Lower lobe of right lung (tissue), 2 donors: ENCODE measurements at places on chromosomes 5 and 9. TPM values are rescaled to one million over a fixed set of nuclear protein-coding genes. Genes with fewer than 3 reads are reported as not detected.

GRCh38 chr5:9538504-9538903 lies 7.4 kb downstream of the SEMA5A start:
- H3K4me1 ChIP-seq = no peaks in the 10 kb centered on the region
- DNase-seq = no peak
- no peak overlapping the region for H3K27ac ChIP-seq

The AQP7 gene
- total RNA-seq = 3.7 TPM

The SLC36A3 gene
- total RNA-seq = not detected

The CTSV gene
- 0.32 TPM for total RNA-seq

DNA sequence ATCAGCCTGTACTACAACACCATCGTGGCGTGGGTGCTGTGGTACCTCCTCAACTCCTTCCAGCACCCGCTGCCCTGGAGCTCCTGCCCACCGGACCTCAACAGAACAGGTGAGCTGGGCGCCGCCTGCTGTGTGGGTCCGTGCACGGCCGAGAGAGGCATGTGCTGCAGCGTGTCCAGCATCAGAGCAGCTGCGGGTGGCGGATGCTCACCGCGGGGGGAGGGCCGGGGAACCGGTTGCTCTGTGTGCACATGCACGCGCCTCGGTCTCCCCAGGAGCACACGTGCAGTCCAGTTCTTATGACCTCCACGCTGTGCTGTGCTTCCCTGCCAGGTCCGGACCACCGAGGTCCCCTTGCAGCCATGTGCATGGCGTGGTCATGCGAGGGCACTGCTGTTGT lies 7.6 kb downstream of the SLC6A18 start:
- peaks cover 19% of the 10 kb centered on the region for H3K27me3 ChIP-seq
- H3K27ac ChIP-seq = no peak overlapping the region
- no peaks in the 10 kb centered on the region for H3K36me3 ChIP-seq
- no peaks in the 10 kb centered on the region for H3K4me1 ChIP-seq

DNA sequence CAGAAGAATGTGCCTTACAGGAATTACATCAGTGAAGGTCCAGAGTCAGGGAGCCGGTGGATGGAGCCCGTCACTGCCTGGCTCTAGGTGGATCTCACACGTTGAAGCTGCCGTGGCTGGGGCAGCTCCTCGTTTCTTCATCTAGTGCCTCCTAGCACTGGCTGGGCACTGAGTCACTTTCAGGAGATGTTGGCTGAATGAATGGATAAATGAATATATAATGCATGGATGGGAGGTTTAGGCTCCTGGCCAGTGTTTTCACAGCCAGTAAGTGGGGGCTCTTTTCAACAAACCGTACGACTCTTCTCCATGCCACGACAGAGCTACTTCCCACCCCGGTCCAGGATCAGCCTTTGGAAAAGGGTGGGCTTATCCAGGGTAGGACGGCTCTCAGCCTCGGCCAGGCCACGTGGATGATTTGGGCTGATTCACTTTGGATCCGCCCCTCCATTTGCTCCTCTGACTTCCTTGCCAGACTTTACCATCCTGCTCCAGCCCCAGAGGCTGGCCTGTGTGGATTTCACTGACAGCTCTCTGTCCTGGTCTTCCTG lies 1.3 kb upstream of the SH3PXD2B start:
- no peak overlapping the region for H3K27ac ChIP-seq
- no peaks in the 10 kb centered on the region for H3K27me3 ChIP-seq
- no peaks in the 10 kb centered on the region for H3K36me3 ChIP-seq
- peak overlapping the region; percentile 59 for H3K4me3 ChIP-seq
- no peak for DNase-seq

DNA sequence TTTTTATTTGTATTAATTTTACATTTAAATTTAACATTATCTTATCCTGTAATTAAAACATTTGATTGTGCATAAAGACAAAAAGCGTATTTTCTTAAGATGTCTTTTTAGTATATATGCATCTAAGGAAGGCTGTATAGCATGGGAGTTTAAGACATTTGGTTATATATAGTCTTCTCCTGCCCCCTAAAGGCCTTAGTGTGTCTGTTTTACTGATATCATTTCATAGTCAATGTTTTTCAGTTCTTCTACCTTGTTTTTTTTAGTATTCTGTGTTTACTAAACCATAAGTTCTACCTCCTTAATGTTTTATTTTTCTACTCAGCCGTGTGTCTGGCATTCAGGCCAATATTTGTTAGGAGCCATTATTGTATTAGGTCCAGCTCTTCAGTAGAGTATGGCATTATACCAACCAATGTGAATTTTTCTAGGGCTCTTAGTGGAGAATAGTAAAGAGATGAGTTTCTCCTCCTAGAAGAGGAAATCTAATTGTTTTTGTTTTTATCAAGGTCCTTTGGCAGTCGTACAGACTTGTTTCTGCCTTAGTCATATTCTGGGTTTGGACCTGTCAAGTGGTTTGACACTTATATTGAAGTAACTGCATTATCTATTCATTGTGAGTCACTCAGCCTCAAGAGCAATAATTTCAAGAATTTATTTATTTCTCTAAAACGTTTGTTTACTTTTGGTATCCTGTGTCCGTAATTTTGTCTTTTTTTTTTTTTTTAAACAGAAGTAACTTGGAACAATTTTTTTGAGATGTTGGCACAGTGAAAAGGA lies 74.8 kb downstream of the SLF1 start:
- peaks cover 6% of the 10 kb centered on the region for H3K4me1 ChIP-seq
- H3K36me3 ChIP-seq = peaks cover 19% of the 10 kb centered on the region
- no peak overlapping the region for H3K27ac ChIP-seq

DNA sequence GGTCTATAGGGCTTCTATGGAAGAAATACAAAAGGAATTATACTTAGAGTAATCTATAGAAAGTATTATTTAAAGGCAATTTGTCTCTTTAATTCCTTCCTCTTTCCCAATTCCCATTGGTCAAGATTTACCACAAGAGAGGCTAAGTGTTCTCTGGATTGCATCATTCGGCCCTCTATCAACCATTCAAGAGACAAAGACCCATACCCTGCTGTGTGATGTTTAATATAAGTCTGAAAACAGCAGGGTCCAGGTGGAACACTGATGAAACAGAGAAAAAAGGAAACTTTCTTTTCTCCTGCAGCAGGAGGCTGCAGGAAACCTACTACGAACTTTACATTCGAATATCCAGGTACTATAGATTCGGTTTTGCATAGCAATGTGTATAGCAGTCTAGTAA lies 323.4 kb downstream of the CHSY3 start:
- no peaks in the 10 kb centered on the region for H3K36me3 ChIP-seq
- no peaks in the 10 kb centered on the region for H3K27me3 ChIP-seq

The SLC46A2 gene
- total RNA-seq = 13.7 TPM

The MYMK gene
- not detected for total RNA-seq

The GRIN1 gene
- total RNA-seq = 0.92 TPM

GRCh38 chr9:92887880-92888338 lies 10.1 kb upstream of the ZNF484 start:
- H3K27ac ChIP-seq = no peak overlapping the region
- H3K36me3 ChIP-seq = no peaks in the 10 kb centered on the region

DNA sequence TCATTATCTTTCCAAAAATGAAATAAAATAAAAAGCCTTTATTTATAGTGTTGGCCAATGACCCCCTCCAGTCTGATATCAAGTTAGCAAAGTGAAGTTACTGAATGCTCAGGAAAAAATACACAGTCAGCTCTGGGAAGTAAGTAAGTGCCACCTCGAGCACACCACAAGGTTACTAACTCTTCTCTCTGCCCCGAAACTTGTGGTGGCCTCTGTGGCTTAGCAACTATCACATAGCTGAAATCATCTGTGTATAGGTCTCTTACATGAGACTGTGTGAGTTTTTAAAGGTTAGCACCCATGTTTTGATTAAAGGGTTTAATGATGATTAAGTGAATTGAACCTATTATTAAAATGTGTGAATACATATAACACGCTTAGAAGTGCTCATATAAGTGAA lies 161.4 kb upstream of the KLF4 start:
- H3K27ac ChIP-seq = no peak overlapping the region
- H3K4me3 ChIP-seq = no peak overlapping the region
- no peaks in the 10 kb centered on the region for H3K36me3 ChIP-seq
- H3K27me3 ChIP-seq = no peaks in the 10 kb centered on the region
- DNase-seq = no peak

DNA sequence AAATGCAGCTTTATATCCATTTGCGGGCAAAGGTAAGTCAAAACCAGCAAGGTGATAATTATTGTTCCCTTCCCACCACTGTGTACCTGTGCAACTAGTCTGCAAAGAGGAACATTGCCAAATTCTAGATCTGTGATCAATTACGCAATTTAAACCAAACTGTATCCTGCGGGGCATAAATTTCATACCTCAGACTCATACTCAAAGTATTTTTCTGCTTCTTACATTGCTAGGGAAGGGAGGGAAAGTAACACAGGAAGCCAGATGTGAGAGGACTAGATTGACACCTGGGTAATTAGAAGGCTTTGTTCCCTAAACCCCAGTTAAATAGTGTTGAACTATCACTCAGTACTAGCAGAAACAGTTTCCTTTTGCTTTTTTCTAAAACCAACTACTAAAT lies 240.2 kb upstream of the ZNF608 start:
- no peaks in the 10 kb centered on the region for H3K4me1 ChIP-seq
- DNase-seq = no peak
- no peak overlapping the region for H3K4me3 ChIP-seq
- no peaks in the 10 kb centered on the region for H3K27me3 ChIP-seq

DNA sequence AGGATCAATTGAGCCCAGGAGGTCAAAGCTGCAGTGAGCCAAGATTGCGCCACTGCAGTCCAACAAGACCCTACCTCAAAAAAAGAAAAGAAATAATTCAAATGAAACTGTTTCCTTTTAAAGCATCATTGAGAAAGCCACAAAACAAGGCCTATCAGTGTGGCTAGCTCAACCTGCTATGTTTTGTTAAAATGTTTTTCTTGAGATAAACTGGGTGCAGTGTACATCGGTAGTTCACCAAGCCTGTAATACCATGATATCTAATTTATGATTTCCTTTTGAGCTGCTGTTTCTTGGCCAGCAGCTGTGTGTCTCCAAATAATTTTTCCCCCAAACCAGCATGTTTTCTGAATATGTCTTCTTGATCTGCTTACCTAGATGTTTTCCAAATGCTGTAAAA lies 97.3 kb upstream of the GOLGA1 start:
- H3K27ac ChIP-seq = no peak overlapping the region
- no peaks in the 10 kb centered on the region for H3K4me1 ChIP-seq
- H3K27me3 ChIP-seq = no peaks in the 10 kb centered on the region
- no peak for DNase-seq
- H3K36me3 ChIP-seq = no peaks in the 10 kb centered on the region

The CNTFR gene
- 2.5 TPM for total RNA-seq

DNA sequence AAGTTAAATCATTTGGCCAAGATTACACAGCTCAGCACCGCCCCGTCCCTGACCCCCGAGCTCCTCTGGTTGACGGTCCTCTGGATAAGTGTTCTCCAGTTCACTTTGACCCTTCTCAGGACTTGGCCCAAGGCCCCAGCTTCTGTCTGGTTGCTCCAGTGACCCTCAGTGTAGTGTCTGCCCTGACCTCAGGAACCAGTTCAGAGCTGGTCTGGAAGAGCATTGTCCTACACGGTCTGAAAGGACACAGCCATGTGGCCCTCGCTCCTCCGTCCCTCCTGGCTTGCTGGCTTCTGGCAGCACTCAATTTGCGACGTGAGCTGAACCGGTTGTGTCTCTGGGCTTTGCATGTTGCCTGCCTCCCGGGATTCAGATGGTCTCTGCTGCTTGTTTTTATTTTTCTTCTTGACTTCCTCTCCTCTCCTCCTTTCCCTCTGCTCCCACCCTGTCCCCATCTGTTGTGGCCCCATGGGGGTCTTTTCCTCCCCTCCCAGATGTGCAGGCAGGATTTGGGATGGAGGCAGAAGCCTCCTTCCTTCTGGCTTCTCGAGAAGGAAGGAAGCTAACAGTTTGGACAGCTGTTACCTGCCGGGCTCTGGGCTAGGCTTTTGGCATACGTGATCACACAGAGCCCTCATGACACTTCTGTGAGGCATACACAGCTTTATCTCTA lies 72.0 kb downstream of the PPARGC1B start:
- H3K4me1 ChIP-seq = peaks cover 20% of the 10 kb centered on the region
- DNase-seq = no peak
- H3K27ac ChIP-seq = peak overlapping the region; percentile 6
- no peak overlapping the region for H3K4me3 ChIP-seq
- H3K27me3 ChIP-seq = no peaks in the 10 kb centered on the region
- no peaks in the 10 kb centered on the region for H3K36me3 ChIP-seq

DNA sequence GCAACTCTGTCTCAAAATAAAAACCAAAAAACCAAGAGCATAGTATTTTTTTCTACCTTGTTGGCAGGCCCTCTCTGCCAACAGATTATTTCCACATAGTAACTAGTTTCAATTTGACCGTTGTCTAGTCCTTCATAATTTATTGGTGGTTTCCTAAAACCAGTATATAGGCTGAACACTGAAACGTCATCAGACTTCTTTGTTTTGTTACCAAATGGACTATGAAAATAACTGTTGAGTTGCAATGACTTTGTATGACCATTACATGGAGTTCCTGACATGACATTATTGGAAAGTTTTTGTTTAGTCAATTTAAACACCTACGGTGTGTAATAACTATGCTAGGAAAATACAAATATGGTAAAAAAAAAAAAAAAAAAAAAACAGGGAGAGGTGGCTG lies 1.7 kb downstream of the AGGF1 start:
- H3K36me3 ChIP-seq = peaks cover 24% of the 10 kb centered on the region
- no peak for DNase-seq
- H3K27me3 ChIP-seq = no peaks in the 10 kb centered on the region
- H3K4me1 ChIP-seq = peaks cover 12% of the 10 kb centered on the region
- no peak overlapping the region for H3K27ac ChIP-seq

GRCh38 chr5:16740066-16740810 lies 123.4 kb upstream of the RETREG1 start:
- peaks cover 38% of the 10 kb centered on the region for H3K4me1 ChIP-seq
- no peaks in the 10 kb centered on the region for H3K27me3 ChIP-seq
- H3K27ac ChIP-seq = no peak overlapping the region
- H3K36me3 ChIP-seq = no peaks in the 10 kb centered on the region
- no peak for DNase-seq

- H3K36me3 ChIP-seq = no peaks in the 10 kb centered on the region
- DNase-seq = no peak
- H3K4me3 ChIP-seq = no peak overlapping the region
- no peak overlapping the region for H3K27ac ChIP-seq
These were observed 589.8 kb upstream of the GRAMD2B start for GRCh38 chr5:125833398-125833797.

The SPAAR gene
- total RNA-seq = 11.9 TPM

- no peak for DNase-seq
- H3K4me3 ChIP-seq = peak overlapping the region; percentile 91
- H3K27me3 ChIP-seq = no peaks in the 10 kb centered on the region
- no peak overlapping the region for H3K27ac ChIP-seq
These were observed 1.3 kb downstream of the PTRH1 start for GRCh38 chr9:127714020-127714750.

The MYO10 gene
- 51.5 TPM for total RNA-seq

The NR6A1 gene
- 4.5 TPM for total RNA-seq
